Mesangial cell (primary cell): ENCODE measurements at places on chromosomes 12 and 14. TPM values are rescaled to one million over a fixed set of nuclear protein-coding genes. Genes with fewer than 3 reads are reported as not detected.

Gene CFAP54
- total RNA-seq = 0.16 and 0.38 TPM in 2 replicates

Gene SOAT2
- not detected in 2 replicates for total RNA-seq

Gene HOXC10
- total RNA-seq = 10.3 and 17.9 TPM in 2 replicates

Gene KRT82
- total RNA-seq = not detected in 2 replicates

Gene IQSEC3
- total RNA-seq = 0.49 and 2.2 TPM in 2 replicates

Gene NXPH4
- total RNA-seq = 1.0 TPM in 1 of 2 replicates, not detected in the other

Gene KLRC1
- total RNA-seq = not detected in 2 replicates

Gene DEPDC4
- 0.49 TPM in 1 of 2 replicates, not detected in the other for total RNA-seq

Gene PAWR
- total RNA-seq = 57.4 and 102 TPM in 2 replicates

Gene HOXC12
- total RNA-seq = not detected in 2 replicates

Gene PA2G4
- total RNA-seq = 87.1 and 204 TPM in 2 replicates

Gene MIP
- total RNA-seq = 0.98 TPM in 1 of 2 replicates, not detected in the other

Gene IFT43
- 21.8 and 40.9 TPM in 2 replicates for total RNA-seq

Gene C12orf54
- total RNA-seq = not detected in 2 replicates

Gene PZP
- total RNA-seq = not detected in 2 replicates
